ENCODE measurements at places on chromosomes 1 and 21. TPM values are rescaled to one million over a fixed set of nuclear protein-coding genes. Genes with fewer than 3 reads are reported as not detected.

The AXDND1 gene
- total RNA-seq = not detected

The REG4 gene
- not detected for total RNA-seq

The FRRS1 gene
- total RNA-seq = 6.8 TPM

The HES4 gene
- 26.8 TPM for total RNA-seq
